Cardiac atrium fibroblast (primary cell): ENCODE measurements at places on chromosomes 2 and 18. TPM values are rescaled to one million over a fixed set of nuclear protein-coding genes. Genes with fewer than 3 reads are reported as not detected.

Gene DCAF17
- 9.7 and 10.3 TPM in 2 replicates for total RNA-seq

Gene ST8SIA5
- not detected in 2 replicates for total RNA-seq

Gene IL37
- not detected in 2 replicates for total RNA-seq

Gene MEP1B
- not detected in 2 replicates for total RNA-seq

Gene CDK15
- total RNA-seq, result not detected in 2 replicates

Gene ALLC
- total RNA-seq, result not detected in 2 replicates

Gene GKN2
- not detected in 2 replicates for total RNA-seq

Gene RRM2
- 13.8 and 15.0 TPM in 2 replicates for total RNA-seq

Gene TRIP12
- total RNA-seq, result 66.8 and 143 TPM in 2 replicates
